Amniotic stem cell (primary cell): ENCODE measurements at places on chromosomes 2 and 18.

DNA sequence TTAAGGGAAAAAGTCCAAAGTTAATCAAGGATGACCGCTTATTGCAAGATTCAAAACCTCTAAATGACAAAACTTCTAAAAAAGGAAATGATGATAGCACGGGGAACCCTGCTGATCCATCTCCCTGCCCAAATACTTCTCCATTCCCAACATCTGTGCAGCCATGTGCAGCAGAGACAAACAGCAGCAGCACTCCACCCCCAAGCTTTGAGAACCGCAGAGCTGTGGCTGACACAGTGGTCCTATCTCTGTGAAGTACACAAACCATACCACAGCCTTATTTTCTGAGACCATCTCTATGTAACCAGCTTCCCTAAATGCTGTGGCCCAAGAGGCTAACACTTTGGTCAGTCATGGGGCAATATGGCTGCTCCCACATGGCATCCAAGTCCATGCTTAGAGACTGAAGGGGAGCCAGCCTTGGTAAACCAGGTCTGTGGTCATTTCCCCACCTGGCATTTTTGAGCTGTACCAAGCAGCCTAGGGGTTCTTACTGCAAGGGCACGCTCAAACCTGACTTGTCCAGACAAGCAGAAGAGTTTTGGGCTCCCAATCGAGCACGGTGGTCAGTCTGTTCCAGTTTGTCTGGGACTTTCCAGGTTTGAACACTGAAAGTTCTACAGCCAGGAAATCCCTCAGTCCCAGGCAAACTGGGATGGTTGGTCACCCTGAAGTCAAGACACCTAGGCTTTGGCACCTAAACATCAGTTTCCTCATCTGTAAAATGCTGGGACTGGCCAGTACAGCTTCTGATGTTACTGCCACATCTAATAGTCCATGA lies 17.1 kb upstream of the NFE2L2 start:
- no peak for DNase-seq

GRCh38 chr2:9373047-9373446 lies 50.3 kb downstream of the ITGB1BP1 start:
- no peak for DNase-seq

DNA sequence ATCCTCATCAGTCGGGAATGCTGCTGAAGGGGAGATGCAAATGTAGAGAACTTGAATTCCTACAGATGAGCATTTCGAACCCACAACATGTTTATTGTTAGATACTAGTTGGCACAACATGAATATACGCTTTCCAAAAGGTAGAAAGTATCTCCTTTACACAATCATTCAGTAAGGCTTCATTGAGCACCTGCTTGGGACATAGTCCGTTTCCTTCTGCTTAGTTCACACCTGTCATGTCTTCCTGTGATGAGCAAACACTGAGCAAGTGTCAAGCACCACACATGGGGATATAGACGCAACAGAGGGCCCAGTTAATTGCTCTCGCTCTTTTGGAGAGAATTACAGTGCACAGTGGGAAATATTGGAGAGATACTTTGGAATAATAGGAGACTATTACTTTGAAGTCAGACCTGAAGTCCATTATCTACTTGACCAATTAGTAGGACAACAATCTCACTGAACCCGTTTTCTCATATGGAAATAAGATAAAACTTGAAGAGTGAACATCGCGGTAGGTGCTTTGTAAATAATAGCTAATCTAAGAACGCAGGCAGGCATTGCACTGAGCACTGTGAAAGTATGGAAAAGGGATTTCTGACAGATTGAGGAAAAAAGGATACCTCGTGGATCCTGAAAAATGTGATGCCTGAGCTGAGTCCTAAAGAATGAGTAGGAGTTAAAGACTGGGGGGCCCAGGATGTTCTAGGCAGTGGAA lies 1.2 kb downstream of the CPSF3 start:
- no peak for DNase-seq

GRCh38 chr2:22536133-22536532 lies 848.8 kb upstream of the KLHL29 start:
- no peak for DNase-seq

GRCh38 chr2:129710670-129711495 lies 268.6 kb upstream of the RAB6C start:
- no peak for DNase-seq

DNA sequence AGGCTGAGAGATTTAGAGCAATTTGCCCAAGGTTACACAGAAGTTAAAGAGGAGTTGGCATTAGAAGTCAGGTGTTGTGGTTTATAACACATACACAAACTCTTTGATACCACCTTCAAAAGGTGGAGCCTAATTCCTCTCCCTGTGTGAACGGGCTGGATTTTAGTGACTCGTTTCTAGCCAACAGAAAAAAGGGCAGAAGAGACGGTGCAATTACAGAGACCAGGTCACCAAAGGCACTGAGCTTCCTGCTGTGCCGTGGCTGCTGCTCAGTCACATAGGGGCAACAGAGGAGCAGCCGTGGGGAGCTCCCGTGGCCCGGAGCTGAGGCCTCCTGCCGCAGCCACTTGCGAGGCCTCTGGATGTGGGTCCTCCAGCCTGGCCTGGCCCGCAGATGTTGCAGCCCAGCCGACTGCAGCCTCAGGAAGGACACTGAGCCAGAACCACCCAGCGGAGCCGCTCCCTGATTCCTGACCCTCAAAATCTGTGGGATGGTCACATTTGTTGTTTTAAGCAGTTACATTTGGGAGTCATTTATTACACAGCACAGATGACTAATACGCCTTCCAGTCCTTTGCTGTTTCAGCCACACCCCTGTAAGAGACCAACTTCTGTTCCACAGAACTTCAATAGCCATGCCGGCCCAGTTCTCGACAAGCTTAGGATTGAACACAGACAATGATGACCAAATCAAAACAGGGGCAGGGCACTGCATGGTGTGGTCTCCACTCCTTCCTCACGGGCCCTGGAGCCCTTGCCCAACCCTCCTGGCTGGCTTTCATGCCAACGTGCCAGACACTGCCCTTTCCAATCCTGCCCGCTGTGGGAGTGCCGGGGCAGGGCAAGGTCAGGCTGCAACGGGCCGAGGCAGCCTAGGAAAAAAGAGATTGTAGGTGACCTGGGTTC lies 17.1 kb downstream of the EDAR start:
- no peak for DNase-seq

DNA sequence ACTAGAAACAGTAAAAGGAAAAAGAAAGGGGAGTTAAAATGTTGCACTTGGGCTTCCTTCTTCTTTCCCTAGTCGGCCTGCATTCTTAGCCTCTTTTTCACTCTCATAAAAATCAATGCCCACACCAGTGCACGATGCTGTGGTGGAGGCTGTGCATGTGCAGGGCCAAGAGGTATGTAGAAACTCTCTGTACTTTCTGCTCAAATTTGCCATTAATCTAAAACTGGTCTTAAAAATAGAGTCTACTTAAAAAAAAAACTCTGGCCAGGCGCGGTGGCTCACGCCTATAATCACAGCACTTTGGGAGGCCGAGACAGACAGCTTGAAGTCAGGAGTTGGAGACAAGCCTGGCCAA lies 11.1 kb downstream of the TRAPPC8 start:
- DNase-seq = no peak

- DNase-seq = no peak
These were observed 2.5 kb upstream of the HOXD4 start for GRCh38 chr2:176148751-176149421.
